Frontal cortex (tissue), 4 donors: ENCODE measurements at places on chromosomes 5 and 9.

- DNase-seq = no peak
These were observed 19.2 kb downstream of the GSN start for GRCh38 chr9:121286973-121287741.

DNA sequence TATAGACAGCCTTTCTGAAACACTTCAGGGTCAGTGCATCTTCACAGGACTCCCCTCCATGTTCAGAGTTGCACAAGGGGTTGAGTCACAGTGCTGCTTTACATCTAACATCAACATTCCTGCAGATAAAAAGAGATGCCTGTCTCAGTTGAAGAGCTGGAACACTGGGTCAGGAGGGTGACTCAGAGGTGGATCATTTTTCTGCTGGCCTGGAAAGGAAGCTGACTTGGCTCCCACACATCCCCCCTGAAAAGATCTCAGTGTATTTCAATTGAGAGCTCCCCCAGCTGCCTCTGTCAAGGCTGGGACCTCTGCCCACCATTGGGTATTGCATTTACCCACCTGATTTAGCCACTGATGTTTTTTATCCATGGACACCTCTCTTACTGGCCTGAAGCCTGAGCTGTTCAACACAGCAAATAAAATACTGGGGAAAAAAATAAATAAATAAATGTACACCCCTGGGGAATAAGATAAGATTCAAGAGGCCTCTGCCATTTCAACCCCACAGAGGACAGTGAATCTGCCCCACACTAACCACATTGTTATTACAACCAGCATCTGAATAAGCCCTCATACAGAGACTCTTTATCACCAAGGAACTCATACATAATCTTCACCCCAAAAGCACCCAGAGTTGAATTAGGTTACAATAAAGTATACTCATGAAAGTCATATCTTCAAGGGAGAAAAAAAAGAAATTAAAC is 716.4 kb downstream of the SEMA5A start:
- DNase-seq = no peak

DNA sequence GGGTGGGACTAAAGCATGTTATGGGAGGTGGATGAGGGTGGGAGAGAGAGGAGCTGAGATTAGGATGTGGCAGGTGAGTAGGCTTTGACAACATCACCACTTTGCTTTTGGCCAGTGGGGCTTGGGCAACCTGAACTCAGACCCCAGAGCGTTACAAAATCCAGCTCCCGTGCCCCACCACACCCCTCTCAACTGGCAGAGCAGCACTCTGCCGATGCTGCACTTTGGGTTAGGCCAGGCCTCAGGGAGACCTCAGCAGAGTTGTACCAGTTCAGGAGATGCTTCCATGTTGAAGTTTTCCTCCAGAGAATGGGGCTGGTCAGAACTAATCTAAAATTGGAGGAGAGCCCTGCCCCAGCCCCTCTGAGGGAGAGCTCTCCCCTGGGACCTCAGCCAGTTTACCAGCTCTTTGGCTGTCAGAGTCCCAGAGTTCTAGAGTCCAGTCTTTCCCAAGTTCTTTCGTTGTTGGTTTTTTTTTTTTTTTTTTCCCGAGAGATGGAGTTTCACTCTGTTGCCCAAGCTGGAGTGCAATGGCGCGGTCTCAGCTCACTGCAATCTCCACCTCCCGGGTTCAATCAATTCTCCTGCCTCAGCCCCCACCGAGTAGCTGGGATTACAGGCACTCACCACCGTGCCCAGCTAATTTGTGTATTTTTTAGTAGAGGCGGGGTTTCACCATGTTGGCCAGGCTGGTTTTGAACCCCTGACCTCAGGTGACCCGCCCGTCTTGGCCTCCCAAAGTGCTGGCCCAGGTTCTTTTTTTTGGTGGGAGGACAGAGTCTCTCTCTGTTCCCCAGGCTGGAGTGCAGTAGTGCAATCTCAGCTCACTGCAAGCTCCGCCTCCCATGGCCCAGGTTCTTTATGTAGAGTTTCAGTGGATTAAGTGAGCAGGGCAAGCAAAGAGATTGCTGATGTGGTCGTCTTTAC is 17.8 kb downstream of the NUDT2 start:
- no peak for DNase-seq

DNA sequence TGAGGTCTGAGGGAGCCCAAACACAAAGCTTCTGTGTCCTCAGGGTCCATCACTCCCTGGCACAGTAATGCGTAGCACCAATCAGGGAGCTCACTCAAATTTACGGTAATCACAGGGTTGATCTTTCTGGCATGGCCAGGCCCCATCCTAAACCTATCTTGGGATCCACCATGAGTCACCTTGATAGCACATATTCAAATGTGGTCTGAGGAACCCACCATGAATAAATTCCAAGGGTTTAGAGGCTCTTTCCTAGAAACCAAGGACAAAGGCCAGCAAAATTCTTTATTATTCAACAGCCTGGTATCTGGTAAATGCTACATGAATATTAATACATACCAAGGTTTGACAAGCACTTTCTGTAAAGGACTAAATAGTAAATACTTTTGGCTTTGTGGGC is 254.5 kb downstream of the TLR4 start:
- DNase-seq = no peak

DNA sequence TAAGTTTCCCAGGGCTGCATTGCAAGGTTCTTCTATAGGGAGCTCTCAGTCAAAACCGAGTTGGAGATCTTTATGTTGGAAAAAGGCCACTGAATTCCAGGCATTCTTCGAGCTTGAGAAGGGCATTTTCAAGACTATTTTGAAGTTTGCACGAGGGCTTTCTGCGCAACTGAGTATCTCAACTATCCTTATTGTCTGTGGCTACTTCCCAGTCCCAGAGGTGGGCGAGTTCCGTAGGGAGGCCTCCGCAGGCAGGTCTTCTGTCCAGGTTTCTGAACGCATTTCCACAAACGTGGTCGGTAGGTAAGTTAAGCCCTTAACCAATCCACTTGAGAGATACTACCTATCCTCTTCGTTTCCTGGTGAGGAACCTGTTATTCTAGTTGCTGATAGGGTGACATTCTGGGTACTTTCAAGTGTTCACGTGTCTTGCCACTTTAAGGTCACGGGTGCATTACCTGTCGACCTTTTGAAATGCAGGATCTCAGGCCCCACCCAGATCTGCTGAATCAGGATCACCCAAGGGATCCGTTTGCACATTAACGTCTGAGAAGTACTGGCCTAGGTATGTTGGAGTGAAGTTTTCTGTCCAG is 51.4 kb upstream of the TJP2 start:
- DNase-seq = no peak

- DNase-seq = no peak
These were observed 594.6 kb upstream of the BRINP1 start for GRCh38 chr9:119963798-119964372.

GRCh38 chr9:125835655-125836054 is 88.5 kb downstream of the PBX3 start:
- no peak for DNase-seq

- no peak for DNase-seq
These were observed 33.2 kb downstream of the SLC31A2 start for GRCh38 chr9:113183956-113184488.

GRCh38 chr5:154384480-154385235 is 61.1 kb upstream of the SAP30L start:
- no peak for DNase-seq

- no peak for DNase-seq
These were observed 104.1 kb downstream of the CRB2 start for GRCh38 chr9:123460091-123460490.

- DNase-seq = no peak
These were observed 560 bp downstream of the SCAI start for GRCh38 chr9:125142560-125143376.

DNA sequence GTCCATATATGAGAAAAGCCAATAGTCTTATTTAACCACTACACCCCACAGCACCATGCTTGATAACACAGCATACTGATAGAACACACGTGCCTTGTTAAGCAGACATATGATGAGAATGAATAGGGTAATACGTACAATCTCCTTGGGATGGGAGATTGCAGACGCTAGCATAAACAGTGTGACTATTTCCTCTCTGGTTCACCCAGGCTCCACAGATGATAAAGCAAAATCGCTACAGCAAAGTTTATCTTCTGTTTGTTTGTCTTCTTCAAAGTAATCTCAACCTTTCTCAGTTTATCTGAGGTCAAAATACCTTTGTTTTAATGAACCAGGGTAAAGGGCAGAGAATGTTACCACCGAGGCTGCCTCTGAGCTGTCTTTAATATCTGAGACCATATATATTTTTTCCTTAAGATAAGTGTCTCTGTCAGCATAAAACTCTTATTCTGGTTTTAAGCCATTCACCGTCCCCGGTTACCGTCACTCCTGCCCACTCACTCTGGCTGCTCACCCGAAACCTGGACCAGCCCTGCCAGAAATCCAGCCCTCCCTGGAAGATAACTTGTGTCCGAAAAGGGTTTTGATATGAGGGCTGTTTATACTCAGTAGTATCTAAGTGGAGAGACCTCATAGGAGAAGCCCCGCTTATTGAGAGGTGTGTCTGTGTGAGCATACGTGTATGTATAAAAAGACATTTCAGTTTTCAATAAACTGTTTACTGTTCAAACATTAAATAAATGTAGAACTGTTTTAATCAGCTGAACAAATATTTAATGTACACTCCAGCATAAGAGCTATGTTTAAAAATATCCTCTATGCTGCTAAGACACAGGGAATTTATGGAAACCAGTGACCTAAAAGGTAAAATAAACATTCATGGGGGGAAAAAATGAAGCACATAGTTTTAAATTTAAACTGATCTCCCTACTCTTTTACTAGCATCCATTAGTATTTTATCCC is 465.4 kb downstream of the RASEF start:
- no peak for DNase-seq

DNA sequence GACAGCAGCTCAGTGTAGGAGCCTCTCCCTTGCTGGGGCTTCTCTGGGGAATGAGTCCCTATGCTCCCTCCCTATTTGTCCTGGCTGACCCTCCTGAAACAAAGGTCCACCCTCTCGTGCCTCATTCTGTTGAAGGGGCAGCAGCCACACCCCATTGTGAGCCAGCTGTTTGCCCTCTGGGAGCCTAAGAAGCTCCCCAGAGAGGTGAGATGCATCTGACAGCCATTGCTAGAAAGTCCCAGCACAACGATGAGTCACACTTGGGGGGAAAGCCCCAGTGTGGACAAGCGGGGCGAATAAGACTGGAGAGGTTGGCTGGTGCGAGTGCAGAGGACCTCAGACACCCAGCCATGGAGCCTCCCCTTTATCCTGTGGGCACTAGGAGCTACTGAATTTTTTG is 101.4 kb downstream of the PPARGC1B start:
- no peak for DNase-seq

DNA sequence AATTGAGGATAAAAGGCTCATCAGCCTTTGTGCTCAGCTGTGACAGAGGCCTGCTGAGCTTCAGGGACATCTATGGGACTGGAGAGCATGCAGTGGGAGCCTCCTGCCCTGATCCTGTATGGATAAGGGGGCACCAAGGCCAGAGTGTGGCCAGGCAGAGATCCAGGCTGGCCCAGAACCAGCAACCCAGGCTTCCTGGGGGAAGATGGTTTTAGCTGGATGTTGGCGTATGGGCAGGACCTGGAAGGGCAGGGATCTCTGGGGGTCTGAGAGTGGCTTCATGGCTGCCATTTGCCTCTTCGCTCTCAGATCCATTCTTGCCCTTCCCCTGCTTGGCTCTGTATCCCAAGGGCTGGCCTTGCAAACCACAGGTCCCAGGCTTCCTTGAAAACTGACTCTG is 169.9 kb downstream of the MACROH2A1 start:
- DNase-seq = no peak

- no peak for DNase-seq
These were observed 7.6 kb upstream of the TBC1D2 start for GRCh38 chr9:98263080-98263479.

DNA sequence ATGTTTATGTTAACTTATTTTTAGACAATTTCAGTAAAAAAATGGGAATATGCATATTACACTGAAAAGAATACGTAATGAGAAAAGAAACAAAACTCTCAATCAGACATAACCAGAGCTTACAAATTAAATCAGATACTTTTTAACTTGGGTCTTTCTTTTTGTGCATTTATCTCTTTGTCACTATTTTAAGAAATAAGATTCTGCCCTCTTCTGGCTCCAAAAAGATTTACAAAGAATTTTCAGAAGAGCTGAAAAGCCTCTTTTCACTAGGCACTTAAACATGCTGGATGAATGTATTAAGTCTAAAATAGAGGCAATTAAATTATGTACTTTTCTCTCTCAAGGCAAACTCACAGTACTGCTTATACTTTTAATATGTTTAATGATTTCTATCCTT is 55.5 kb downstream of the CEP120 start:
- no peak for DNase-seq

GRCh38 chr5:159104759-159105144 is 5.0 kb upstream of the EBF1 start:
- no peak for DNase-seq

- DNase-seq = no peak
These were observed 22.9 kb upstream of the GOLPH3 start for GRCh38 chr5:32197032-32197431.

DNA sequence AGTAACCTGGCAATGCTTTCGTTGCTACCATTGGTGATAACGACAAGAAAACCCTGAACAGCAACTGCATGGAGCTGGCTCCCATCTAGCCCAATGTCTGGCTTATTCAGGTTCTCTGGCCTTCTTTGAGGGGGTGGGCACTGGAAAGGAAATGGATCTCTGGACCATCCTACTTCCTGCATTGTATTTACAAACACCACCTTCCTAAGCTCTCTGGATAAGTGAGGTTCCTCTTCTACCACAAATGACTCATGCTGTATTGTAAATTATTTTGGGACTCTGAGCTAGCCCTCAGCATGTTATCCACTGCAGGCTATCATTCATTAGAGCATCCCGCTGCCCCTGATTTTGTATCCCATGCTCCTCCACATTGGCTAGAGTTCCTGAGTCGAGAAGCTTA is 136.9 kb upstream of the KLF9 start:
- no peak for DNase-seq

DNA sequence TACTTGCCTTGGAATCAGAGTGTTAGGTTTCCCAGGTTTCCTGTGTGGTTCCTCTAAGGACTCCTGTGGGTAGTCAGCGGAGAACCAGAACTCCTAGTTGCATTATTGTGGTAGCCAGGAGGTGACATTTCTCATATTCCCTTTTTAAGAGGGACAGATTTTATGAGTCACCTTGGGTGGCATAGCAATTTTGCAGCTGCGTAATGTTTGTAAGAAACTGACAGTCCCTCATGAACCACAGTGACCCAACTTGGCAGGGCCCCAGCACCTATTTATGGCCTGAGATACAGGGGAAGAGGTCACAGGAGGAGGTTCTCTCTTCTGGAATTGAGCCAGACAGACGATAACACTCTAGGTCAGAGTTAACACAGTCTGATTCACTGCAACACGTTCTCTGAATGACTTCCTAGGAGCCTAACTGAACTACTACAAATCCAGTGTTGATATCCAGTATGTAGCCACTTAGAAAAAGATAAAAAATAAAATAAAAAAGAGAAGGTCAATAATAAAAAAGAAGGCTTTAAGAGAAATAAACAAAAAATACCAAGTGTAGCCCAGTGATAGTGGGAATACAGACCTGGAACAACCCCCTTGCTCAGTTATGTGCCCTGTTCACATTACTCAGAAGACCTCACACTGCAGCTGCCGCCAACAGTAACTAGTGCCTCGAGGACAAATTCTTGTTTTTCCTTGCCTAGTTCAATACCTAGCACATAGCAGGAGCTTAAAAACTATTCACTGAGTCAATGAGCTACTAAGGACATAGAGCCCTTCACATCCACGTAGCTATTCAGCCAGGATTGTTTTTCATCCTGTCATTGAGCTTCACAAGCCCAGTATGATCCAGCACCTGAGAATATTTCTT is 50.7 kb upstream of the VLDLR start:
- DNase-seq = peak; percentile 5
